Keratinocyte (primary cell): ENCODE measurements at places on chromosomes 2 and 18. TPM values are rescaled to one million over a fixed set of nuclear protein-coding genes. Genes with fewer than 3 reads are reported as not detected.

GRCh38 chr2:182586426-182586825 is 129.6 kb upstream of the DNAJC10 start:
- no peak for DNase-seq

DNA sequence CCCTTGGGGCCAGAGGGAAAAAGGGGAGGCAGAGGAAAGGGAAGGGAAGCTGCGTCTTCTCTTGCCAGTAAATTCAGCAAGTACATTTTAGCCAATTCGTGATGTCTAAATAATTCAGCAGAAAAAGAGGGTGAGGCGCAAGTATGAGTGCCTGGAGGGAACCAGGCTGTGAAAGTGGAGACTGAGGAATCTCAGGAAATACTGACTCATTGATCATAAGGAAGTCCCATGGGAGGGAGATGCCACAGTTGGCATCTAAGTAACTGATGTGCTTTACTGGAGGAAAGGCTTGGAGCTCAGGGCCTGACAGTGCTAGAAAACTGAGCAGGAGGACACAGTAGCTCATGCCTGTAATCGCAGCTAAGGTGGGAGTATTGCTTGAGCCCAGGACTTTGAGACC is 31.1 kb downstream of the KIF5C start:
- DNase-seq, result no peak

- DNase-seq, result no peak
Observed at GRCh38 chr2:140122001-140122400, 1341.8 kb upstream of the NXPH2 start.

GRCh38 chr2:98727369-98728087 is 3.4 kb downstream of the MGAT4A start:
- DNase-seq, result no peak

DNA sequence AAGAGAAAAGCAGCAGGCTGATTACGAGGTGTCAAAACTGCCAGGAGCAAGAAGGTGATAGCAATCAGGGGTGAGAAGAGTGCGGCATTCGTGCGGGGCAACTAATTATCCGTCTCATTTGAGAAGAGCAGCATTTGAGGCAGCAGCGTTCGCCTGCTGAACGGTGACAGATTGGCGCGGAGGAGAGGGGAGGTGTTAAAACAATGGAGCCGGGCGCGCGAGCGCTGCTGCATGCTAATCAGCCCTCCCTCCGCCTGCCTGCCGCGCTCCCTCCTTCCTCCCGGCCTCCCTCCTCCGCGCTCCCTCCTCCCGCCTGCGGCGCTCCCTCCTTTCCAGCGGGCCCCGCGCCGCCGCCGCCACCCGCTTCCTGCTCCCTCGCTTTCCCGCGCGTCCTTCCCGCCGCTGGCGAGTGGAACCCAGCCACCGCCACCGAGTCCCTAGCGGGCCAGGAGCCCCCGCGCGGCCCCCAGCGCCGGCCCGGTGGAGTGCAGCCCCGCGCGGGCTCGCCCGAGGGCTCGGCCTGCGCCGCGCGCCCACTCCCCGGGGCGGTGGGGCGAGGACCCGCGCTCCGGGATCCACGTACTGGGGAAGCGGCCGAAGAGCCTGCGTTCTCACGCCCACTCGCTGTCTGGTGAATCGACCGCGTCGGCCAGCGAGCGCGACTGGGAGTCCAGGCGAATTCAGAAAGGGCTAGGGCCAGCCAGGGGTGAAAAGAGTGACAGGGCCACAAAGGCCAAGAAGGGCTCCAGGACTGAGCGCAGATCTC is 69.5 kb upstream of the PSMD14 start:
- no peak for DNase-seq

GRCh38 chr2:200275295-200276013 is 31.0 kb upstream of the SPATS2L start:
- DNase-seq, result no peak

DNA sequence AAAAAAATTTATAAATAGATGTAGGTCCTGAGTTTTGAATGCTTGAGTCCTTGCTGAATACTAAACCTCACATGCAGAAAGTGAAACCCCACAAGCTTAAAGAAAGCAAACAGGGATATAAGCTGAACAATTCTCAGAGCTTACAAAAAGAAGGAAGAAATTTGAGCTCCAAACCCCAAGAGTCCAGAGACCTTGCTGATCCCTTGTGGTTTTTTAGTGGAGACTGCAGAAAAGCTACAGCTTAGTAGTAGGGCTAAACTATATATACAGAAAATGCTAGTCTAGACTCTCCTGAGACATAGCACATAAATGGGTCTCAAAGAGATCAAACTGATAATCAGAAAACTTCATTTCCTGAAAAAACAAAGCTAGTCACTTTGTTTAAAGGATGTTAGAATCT is 1548.1 kb upstream of the ZEB2 start:
- DNase-seq, result no peak

The NCKAP5 gene
- 3.0 to 3.6 TPM (median 3.1 TPM) in 3 replicates for polyA plus RNA-seq

The GREB1L gene
- 2.8 to 5.5 TPM (median 5.1 TPM) in 3 replicates for polyA plus RNA-seq

The PAX8 gene
- polyA plus RNA-seq, result 3.4 to 5.9 TPM (median 4.4 TPM) in 3 replicates

The RNU2-63P gene
- polyA plus RNA-seq, result 2.4 TPM in 1 of 3 replicates, not detected in the others

The SULT1C4 gene
- not detected in 3 replicates for polyA plus RNA-seq
